CD4-positive, alpha-beta T cell (primary cell): ENCODE measurements at places on chromosomes 7 and 10.
A peak's percentile ranks its signal among the peaks of the same experiment; 100 is the strongest.

GRCh38 chr10:70271996-70272924 is 11.5 kb downstream of the NPFFR1 start:
- DNase-seq = no peak

GRCh38 chr10:95246582-95247051 is 44.2 kb downstream of the PDLIM1 start:
- peak; percentile 65 for DNase-seq

DNA sequence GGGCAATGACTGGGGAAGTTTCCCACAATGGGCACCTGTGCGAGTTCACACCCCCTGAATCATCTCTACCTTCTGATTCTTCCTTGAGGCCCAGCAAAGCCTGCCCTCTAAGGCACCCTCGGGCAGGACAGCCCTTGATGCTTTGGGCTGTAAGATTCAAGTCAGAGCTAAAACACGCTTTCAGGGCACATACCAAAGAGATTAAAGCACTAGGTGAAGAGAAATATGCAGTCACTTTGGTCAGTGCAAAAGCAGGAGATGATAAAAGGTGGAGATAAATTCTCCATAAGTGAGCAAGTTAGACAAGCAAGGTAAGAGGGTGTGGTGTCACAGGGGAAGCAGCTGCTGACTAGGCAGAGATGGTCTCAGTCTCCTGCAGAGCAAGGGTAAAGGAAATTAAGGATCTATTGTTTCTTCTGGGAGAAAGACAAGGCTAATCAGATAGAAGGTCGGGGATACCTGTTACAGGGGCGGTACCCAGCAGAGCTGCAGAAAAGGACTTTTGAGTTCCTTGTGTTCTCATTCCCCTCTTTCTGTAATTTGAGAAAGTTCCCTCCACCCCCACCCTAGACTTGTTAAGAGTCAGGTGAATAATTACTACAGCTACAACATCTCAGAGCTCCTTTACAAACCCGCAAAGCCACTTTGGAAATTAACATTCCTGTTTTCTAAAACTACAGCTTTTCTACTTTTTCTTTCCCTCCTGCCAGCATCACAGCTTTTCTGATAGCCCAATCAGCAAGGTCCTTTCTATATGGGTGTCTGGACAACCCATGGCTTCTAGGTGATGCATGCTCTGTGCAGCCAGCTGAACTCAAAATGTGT is 26.4 kb downstream of the PDLIM1 start:
- no peak for DNase-seq

DNA sequence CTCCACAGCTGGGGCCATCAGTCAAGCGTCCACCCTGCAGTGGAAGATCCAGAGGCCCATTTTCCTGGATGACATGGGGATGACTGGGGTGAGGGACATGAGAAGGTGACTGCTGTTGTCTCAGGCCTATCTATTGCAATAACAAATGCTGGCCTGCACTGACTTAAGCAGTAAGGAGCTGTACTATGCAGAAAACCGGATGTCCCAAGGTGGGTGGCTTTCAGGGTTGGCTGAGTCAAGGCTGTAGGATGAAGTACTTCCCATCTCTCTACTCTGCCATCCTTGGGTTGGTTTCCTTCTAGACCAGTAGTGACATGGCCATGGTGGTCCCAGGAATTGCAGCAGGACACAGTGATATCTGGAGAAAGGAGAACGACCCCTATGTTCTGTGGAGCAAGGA is 48.1 kb downstream of the NEURL1 start:
- DNase-seq = no peak

GRCh38 chr10:76119036-76119435 is 687.6 kb downstream of the LRMDA start:
- DNase-seq = no peak

GRCh38 chr10:13707156-13707881 is 120.6 kb downstream of the PRPF18 start:
- peak; percentile 11 for DNase-seq

DNA sequence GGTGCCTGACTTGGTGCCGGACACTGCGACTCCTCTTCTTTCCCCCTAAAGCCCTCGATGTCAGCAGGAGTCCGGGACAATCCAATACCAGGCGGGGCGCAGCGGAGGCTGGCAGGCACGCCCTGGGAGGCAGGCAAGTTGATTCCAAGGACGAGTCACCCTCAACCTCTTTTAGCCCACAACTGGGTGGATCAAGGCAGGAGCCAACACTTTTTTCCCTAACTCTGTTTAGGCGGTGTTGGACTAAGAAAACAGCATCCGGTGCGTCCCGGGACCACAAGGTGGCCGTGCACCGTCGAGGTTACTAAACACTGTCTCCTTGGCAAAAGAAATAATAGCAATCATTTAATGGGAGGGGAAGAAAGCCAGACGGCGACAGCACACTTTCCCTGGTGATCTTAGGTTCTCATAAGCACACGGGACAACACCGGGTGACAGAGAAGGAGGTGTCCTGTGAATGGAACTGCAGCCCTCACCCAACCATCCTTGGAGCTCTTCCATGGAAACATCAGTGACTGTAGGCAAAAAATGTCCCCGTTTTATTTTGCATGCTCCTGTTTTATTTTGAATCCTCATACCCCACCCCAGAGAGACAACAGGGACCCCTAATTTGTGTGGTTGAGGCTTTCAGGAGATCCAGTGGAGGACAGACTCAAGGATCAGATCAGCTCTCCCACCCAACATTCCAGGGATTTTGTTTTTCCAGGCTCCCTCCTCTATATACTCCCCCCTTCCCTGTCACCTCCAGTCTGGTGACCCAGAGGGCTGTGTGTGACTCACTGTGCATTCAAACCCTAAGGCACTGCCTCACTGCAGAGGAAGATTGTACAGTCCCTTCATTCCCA is 1.3 kb upstream of the CALCR start:
- DNase-seq = no peak

GRCh38 chr10:91797048-91797690 is 1.1 kb upstream of the TNKS2 start:
- DNase-seq = no peak

GRCh38 chr7:149140831-149141230 is 6.4 kb upstream of the ZNF398 start:
- DNase-seq = no peak

DNA sequence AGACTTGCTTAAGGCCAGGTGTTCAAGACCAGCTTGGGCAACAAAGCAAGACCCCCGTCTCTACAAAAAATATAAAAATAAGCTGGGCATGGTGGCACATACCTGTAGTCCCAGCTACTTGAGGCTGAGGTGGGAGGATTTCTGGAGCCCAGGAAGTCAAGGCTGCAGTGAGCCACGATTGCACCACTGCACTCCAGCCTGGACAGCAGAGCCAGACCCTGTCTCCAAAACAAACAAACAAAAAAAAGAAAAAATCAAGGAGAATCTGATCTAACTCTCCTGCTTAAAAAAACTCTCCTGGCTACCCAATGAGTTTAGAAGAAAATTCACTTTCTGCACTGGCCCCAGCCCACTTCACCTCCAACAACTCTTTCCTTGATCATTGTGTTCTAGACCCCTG is 1.9 kb upstream of the KPNA7 start:
- no peak for DNase-seq

GRCh38 chr7:94632338-94633013 is 23.5 kb downstream of the SGCE start:
- no peak for DNase-seq

DNA sequence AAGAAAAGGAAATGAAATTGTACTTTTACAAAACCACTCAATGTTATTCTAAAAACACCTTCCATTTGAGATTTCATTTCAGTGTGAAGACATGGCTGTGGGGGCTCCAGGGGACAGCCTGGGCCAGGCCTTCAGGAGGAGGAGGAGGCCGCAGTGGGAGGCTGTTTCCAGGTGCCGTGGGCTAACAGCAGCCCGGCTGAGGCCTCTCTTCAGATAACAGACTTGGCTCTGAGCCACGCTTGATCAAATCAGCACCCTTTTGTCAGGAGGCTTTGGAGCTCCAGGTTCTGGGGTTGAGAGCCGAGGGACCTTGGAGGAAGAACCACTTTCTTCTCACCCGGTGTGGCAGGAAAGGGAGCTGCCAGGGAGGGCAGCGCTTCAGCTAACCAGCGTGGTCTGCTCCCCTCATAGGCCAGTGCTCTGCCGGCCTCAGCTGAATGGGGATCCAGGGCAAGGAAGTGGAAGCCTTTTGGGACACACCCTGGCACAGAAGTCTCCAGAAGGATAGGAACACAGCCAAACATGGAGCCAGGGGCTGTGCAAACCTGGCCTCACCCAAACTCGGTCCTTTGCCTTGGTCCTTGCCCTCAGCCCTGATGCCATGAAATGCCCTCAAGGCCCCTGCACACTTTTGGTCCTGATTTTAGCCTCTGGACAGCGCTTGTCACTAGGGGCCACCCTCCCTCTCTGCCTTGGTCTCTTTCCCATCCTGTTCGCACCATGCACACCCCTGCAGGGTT is 23.5 kb upstream of the CHST15 start:
- DNase-seq = no peak

DNA sequence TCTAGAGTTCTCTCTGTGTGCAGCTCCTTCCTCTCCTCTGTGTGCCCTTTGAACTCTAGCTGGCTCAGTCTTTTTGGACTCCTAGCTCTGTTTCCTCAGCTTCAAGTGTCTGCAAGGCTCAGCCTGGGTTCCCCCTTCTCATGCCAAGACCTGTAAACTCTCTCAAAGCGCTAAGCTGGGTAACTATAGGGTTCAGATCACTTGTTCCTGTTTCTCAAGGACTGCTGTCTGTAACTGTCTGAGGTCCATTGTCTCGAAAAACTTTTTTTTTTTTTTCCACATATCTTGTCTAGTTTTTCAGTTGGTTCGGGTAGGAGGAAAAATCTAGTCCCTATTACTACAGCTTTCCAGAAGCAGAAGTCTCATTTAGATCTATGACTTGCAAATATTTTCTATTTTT is 46.6 kb upstream of the PPP1R17 start:
- DNase-seq = no peak

DNA sequence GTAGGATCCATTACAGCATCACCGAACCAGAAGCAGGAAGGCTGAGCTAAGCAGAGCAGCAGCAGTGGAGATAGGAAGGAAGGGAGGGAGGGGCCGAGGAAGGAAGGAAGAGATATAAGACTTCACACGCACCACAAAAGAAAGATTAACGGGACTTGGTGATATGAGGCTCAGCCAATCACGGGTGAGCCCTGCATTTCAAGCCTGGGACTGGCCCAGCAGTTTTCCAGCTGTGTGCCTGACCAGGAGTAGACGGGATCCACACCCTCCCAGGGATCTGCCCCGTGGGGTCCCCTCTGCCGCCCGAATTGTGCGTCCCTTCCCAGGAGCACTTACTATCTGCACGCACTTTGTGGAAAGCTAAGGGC is 16.2 kb downstream of the ATG9B start:
- DNase-seq = no peak

- no peak for DNase-seq
These were observed 14.9 kb downstream of the MET start for GRCh38 chr7:116686812-116687419.

- no peak for DNase-seq
These were observed 69.1 kb downstream of the MEST start for GRCh38 chr7:130560972-130561371.

DNA sequence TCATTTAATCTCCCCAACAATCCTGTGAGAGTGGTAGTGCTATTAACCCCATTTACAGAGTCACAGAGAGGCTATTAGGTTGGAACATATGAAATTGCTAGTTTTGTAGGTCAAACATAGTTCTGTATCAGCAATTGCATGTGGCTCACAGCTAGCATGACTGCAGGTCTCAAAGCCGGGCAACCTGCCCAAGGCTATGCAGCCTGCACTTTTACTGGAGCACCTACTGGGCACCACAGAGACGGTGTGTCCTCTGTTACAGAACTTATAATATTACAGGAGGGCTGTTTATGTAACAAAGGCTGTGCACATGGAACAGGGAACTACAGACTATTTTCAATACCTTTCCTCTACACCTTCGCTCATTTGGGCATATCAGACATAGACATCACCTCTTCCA is 355.8 kb downstream of the RPS24 start:
- DNase-seq = no peak

DNA sequence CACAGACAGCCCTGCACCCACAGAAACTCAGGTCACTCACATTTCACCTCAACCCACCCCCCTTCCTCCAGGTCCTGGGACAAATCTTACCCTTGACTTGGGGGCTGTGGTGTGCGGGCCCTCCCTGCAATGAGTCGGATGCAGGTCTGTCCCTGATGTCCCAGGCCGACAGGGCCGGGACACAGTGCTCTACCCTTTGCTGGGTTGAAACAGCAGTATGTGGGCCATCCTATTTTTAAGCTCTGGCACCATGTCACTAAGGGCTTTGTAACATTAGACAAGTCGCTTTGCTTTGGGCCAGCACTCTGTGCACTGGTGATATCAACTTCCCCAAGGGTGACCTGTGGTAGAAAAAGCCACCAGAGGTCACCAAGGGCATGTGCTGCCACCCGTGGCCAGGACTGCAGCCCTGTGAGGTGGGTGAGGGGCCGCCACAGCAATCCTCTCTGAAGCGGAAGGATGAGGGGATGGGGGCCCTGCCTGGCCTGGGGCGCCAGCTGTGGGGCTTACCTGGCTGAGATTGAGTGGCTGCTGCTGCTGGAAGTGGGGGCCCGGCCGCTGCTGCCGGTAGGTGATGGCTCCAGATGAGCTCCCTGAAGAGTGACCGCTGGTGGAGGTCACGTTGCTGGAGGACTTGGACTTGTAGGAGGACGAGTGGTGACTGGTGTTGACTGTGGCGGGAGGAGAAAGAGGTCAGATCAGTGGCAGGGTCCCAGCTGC is 51.3 kb downstream of the CLEC2L start:
- DNase-seq = no peak

GRCh38 chr10:116587878-116588591 is 2.7 kb upstream of the PNLIPRP1 start:
- DNase-seq = no peak
